ENCODE measurements at places on chromosomes 5 and 9.
A peak's percentile ranks its signal among the peaks of the same experiment; 100 is the strongest.

GRCh38 chr5:111997711-111998110, 240.7 kb upstream of the NREP start:
- DNase-seq: peak; percentile 44

GRCh38 chr9:137255448-137256114, 454 bp downstream of the NELFB start:
- DNase-seq: no peak

- DNase-seq: no peak
These were observed 69.1 kb upstream of the PUM3 start for GRCh38 chr9:2913026-2913425.

DNA sequence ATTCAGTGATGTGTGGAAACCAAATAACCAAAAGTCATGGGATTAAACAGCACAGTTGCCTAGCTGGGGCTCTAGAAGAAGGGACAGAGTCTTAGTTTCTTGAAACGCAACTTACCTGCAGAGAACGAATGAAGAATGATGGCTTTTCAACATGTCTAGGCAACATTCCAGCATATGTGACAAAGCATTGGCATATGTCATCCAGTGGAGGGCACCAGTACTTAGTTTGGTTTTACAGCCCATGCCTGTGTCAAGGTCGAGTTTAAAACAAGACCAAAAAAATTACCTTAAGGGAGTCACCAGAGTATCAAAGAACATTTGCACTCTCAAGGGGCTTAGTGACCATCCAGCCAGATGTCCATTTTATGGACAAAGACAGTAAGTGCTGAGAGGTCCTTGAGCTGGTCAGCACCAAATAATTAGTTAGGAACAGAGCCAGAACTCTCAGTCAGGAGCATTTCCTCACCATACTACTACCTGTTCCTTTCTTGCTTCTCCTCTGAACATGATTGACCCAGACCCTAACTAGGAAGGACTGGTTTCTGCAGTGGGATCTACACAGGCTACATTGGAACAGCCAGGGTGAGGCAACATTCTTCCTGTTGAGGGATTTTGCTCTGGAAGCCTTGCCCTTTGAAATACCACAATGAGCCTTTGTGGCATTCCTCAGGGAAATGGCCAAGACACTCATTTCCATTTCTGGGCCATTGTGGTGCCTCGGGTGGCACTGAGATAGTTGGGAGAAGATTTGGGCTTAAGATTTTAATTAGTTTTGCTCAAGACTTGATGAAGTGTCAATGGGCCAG, 75.4 kb upstream of the ANKH start:
- DNase-seq: peak; percentile 32
